ENCODE measurements at places on chromosomes 13 and 19. TPM values are rescaled to one million over a fixed set of nuclear protein-coding genes. Genes with fewer than 3 reads are reported as not detected.

The FOXA3 gene
- 33.6 TPM for polyA plus RNA-seq

DNA sequence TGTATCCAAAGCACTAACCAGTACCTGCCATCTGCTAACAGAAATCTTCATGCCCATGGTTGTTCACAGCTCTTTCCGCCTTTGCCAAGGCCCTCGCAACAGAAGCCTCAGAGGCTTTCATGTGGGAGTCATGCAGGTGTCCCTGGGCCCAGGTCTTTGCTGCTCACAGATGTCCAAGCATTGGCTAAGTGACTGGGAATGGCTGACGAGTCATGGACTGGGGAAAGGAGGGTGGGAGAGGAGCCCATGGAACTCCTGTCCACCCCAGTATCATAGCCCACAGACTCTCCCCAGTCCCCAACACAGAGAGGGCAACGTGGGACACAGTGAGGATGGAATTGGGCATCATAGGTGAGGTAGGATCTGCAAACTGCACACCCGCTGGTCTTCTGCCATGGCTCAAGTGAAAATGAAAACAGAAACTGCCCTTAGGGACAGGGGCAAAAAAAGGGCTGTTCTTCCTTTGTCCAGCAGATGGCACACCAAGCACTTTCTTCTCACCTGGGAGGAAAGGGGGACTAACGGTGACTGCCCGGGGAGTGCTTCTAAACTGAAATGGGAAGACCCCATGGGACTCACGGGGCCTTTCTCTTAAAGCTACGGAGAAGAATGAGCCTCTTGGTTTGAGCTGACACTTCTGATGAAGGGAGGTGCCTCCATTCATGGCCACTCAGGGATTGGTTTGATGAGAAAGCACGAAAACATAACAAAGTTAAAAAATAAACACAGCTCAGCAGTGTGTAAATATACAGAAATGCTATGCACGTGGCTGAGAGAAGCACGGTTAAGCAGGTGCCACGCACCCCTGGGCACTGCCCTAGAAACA is 11.1 kb upstream of the DHRS12 start:
- DNase-seq, result peak; percentile 87
- peaks cover 7% of the 10 kb centered on the region for H3K27me3 ChIP-seq
- no peaks in the 10 kb centered on the region for H3K36me3 ChIP-seq
- peaks cover 8% of the 10 kb centered on the region for H3K4me1 ChIP-seq
- H3K27ac ChIP-seq, result no peak overlapping the region
- peak overlapping the region; percentile 23 for H3K4me3 ChIP-seq

DNA sequence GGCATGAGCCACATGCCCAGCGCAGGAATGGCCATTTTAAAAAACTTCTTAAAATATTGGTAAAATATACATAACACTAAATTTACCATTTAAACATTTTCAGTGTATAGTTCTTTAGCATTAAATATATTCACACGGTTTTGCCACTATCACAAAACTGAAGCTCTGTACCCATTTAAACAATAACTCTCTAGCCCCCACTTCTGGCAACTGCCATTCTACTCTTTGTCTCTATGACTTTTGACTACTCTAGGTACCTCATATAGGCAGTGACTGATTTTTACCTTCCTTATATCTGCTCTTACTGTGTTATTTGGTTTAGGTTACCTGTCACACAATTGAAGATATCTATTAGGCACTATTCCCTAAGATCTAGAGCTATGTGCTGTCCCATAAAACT is 2.3 kb upstream of the KBTBD7 start:
- no peak overlapping the region for H3K4me3 ChIP-seq
- DNase-seq, result no peak
- no peaks in the 10 kb centered on the region for H3K36me3 ChIP-seq
- H3K27ac ChIP-seq, result no peak overlapping the region
- H3K27me3 ChIP-seq, result no peaks in the 10 kb centered on the region

GRCh38 chr19:7177926-7178325 is 108.4 kb downstream of the ZNF557 start:
- no peak for DNase-seq
- H3K27ac ChIP-seq, result no peak overlapping the region
- no peaks in the 10 kb centered on the region for H3K36me3 ChIP-seq
- no peaks in the 10 kb centered on the region for H3K4me1 ChIP-seq

The NLRP9 gene
- polyA plus RNA-seq, result not detected

DNA sequence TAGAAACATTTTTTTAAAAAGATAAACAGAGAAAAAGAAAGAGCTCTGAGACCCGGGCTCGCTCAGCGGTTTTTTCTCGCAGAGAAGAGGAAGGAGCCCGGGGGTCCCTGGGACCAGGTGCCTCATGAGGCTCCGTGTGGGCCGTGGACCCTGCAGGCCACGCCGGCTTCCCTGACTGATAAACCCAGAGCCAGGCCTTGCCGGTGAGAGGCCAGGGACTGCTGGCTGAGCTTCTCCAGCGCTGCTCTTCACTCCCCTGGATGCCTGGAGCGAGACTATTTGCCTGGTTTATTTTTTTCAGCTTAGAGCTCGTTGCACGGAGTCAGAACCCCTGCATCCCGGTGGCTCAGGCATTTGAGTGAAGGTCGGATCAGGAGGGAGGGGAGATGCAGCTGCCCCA is 53.4 kb upstream of the F7 start:
- H3K4me3 ChIP-seq, result no peak overlapping the region
- no peak for DNase-seq
- H3K27ac ChIP-seq, result no peak overlapping the region
- H3K36me3 ChIP-seq, result no peaks in the 10 kb centered on the region
- no peaks in the 10 kb centered on the region for H3K27me3 ChIP-seq

DNA sequence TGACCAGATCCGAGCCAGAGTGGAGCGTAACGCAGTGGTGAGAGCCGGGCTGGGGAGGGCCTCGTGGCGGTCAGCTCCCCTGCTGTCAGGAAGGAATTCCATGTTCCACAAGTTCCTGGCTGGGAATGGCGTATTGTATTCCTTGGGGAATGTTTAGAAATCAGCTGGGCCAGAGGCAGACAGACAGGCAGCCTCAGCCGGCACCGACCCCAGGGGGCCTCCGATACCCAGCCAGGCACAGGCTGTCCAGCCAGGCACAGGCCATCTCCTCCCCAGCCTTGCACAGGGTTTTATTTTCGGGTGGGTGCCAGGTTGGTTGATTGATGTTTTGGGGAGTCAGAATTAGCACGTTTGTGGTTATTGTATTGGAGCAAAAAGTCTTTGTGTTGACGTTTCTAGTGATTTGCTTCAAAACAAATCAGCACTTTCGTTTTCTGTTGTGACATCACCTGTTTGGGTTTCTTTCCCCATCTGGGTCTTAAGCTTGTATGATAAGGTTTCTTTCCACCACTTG is 126.6 kb upstream of the MCF2L start:
- peaks cover 6% of the 10 kb centered on the region for H3K36me3 ChIP-seq
- no peaks in the 10 kb centered on the region for H3K4me1 ChIP-seq
- no peak for DNase-seq
- no peaks in the 10 kb centered on the region for H3K27me3 ChIP-seq
- no peak overlapping the region for H3K4me3 ChIP-seq

DNA sequence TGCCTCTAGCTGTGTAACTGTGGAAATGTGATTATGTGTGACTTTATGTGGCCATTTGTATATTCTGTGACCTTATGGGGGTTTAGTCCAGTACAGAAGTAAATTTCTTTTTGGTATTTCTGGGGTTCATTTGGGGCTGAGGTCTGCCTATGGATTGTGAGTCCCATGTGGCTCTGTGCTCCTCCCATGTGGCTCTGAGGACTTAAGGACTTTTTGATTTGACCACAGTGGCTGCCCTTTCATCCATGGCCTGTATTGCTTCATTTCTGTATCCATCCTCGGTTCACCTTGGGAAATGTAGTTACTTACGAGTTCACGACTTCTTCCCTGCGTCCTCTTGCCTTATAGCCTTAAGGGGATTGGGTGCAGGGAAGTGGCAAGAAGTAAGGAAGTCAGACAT is 1.0 kb downstream of the ZNF420 start:
- no peaks in the 10 kb centered on the region for H3K4me1 ChIP-seq
- no peak overlapping the region for H3K27ac ChIP-seq
- H3K36me3 ChIP-seq, result no peaks in the 10 kb centered on the region
- peak overlapping the region; percentile 98 for H3K4me3 ChIP-seq
- H3K27me3 ChIP-seq, result no peaks in the 10 kb centered on the region

DNA sequence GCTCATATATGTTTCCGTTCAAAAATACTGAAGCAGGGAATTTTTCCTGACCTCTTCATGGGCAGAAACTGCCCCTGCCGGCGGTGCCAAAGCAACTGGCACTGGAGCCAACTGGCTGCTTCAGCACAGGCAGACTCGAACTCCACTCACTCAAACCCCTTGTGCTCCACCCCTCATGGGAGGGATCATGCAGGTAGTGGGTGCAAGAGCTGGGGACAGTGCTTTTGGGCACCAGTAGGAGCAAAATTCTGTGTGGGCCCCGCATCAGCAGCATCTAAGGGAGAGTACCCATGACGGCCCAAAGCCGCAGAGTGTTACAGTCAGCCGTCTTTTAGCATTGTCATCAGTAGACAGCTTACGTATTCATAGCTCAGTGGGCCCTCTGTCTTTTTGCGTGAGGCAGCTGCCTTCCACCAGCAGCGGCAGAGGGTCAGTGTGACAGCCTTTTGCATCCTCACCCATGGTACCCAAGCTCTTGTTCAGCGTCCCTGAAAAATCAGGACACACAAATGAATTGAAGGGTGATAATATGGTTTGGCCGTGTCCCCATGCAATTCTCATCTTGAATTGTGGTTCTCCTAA is 393.8 kb downstream of the SLITRK6 start:
- no peaks in the 10 kb centered on the region for H3K4me1 ChIP-seq
- H3K27me3 ChIP-seq, result no peaks in the 10 kb centered on the region
- no peak for DNase-seq
- no peak overlapping the region for H3K4me3 ChIP-seq
- H3K36me3 ChIP-seq, result no peaks in the 10 kb centered on the region

The TMC4 gene
- 140 TPM for polyA plus RNA-seq

- no peak overlapping the region for H3K27ac ChIP-seq
- DNase-seq, result no peak
- no peak overlapping the region for H3K4me3 ChIP-seq
- H3K36me3 ChIP-seq, result no peaks in the 10 kb centered on the region
These were observed 14.3 kb upstream of the HSPH1 start for GRCh38 chr13:31175847-31176532.

The ADGRE2 gene
- 0.22 TPM for polyA plus RNA-seq

The ACP5 gene
- 36.2 TPM for polyA plus RNA-seq

DNA sequence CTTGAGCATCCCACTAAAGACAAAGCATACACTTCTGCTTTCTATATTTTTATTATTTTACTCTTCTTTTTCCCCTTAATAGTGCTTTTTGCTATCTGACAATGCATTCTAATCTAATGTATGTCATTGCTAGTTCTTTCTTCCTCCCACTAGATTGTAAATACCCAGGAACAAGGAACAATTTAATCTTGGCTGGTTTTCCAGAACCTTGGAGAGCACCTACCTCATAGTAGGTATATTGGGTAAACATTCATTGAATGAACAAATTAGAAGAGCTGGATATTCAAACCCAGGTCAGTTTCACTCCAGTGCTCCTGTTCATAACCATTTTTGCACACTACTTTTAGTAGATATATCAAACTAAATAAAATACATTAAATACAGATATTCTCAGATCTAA is 1617.6 kb upstream of the SLC10A2 start:
- H3K36me3 ChIP-seq, result no peaks in the 10 kb centered on the region
- no peak overlapping the region for H3K4me3 ChIP-seq
- no peaks in the 10 kb centered on the region for H3K4me1 ChIP-seq
- no peak overlapping the region for H3K27ac ChIP-seq

- no peak overlapping the region for H3K27ac ChIP-seq
- no peak overlapping the region for H3K4me3 ChIP-seq
- no peaks in the 10 kb centered on the region for H3K4me1 ChIP-seq
- DNase-seq, result no peak
These were observed 12.0 kb downstream of the ETFB start for GRCh38 chr19:51354103-51354741.

DNA sequence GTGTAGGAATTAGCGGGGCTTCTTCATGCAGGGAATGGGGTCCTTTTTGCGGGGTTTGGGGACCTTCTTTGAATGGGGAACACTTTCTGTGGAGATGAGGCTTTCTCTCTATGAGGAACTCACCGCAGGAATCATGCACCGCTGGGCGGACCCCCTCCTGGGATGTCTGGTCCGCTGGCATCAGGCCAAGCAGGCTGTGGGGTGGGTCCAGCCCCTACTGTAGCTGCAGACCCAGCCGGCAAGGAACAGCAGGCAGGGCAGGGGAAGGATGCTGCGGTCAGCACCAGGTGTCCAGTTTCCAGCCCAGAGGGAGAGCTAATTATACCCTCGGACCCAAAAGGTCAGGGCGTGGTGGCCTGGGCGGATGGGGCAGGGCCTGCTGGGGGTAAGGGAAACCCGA is 1.8 kb downstream of the MYBPC2 start:
- no peak for DNase-seq
- H3K27ac ChIP-seq, result no peak overlapping the region
- peaks cover 13% of the 10 kb centered on the region for H3K4me1 ChIP-seq
- H3K4me3 ChIP-seq, result no peak overlapping the region
- peaks cover 9% of the 10 kb centered on the region for H3K27me3 ChIP-seq
- no peaks in the 10 kb centered on the region for H3K36me3 ChIP-seq

DNA sequence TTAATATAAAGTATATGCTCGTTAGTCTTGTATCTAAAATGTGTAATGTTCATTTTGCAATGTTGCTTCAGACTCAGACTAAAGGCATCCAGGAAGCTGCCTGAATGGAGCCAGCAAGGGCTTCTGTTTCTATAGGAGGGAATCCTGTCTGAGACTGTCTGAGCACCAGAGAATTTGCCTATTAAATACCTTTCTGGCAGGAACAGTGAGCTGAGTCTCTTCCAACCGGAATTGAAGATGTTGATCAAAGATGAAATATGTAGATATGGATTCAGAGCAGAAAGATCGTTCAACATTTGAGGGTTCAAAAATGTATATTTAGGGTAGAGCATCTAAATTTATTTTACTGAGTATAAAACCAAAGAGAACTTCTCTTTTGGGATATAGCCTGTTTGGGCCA is 20.9 kb downstream of the MYO16 start:
- H3K4me1 ChIP-seq, result no peaks in the 10 kb centered on the region
- H3K36me3 ChIP-seq, result no peaks in the 10 kb centered on the region
- no peak for DNase-seq
- H3K27me3 ChIP-seq, result no peaks in the 10 kb centered on the region
- H3K27ac ChIP-seq, result no peak overlapping the region
- no peak overlapping the region for H3K4me3 ChIP-seq

The ACTL9 gene
- polyA plus RNA-seq, result not detected

- no peaks in the 10 kb centered on the region for H3K4me1 ChIP-seq
- no peak overlapping the region for H3K27ac ChIP-seq
- no peaks in the 10 kb centered on the region for H3K27me3 ChIP-seq
- H3K36me3 ChIP-seq, result no peaks in the 10 kb centered on the region
- peak; percentile 39 for DNase-seq
These were observed 20.1 kb upstream of the N4BP2L1 start for GRCh38 chr13:32447894-32448623.

The TSKS gene
- polyA plus RNA-seq, result 0.54 TPM

GRCh38 chr13:69579351-69579750 is 528.3 kb upstream of the ATXN8OS start:
- DNase-seq, result peak; percentile 25
- H3K4me3 ChIP-seq, result no peak overlapping the region
- no peaks in the 10 kb centered on the region for H3K27me3 ChIP-seq
- H3K4me1 ChIP-seq, result no peaks in the 10 kb centered on the region
- H3K27ac ChIP-seq, result no peak overlapping the region

- no peak overlapping the region for H3K4me3 ChIP-seq
- no peak for DNase-seq
- no peak overlapping the region for H3K27ac ChIP-seq
- H3K27me3 ChIP-seq, result no peaks in the 10 kb centered on the region
- no peaks in the 10 kb centered on the region for H3K36me3 ChIP-seq
- H3K4me1 ChIP-seq, result no peaks in the 10 kb centered on the region
These were observed 50.4 kb downstream of the SACS start for GRCh38 chr13:23383151-23383550.

The SLC25A41 gene
- polyA plus RNA-seq, result 0.34 TPM
